ENCODE measurements at places on chromosomes 12 and 14.

DNA sequence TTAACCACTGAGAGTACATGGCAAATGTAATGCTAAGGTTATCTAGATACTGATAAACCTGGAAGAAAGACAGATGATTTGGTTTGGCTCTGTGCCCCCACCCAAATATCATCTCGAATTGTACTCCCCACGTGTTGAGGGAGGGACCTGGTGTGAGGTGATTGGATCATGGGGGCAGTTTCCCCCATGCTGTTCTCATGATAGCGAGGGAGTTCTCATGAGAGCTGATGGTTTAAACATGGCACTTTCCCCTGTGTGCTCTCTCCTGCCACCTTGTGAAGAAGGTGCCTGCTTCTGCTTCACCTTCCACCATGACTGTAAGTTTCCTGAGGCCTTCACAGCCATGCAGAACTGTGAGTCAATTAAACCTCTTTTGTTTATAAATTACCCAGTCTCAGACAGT, 14.2 kb downstream of the NOXRED1 start:
- peak; percentile 52 for DNase-seq

GRCh38 chr12:1282670-1283315, 291.8 kb downstream of the ERC1 start:
- no peak for DNase-seq

DNA sequence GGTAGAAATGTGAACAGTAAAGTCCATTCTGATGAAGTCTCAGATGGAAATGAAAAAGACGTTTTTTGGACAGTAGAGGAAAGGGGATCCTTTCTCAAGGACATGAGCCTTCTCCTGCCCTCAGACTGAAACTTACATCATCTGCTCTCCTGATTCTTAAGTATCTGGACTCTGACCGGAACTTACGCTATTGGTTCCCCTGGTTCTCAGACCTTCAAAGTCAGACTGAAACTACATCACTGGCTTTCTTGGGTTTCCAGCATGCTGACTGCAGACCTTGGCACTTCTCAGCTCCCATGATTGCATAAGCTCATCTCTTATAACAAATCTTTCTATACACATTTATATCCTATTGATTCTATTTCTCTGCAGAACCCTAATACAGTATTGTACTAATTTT, 291.0 kb downstream of the SNAPC1 start:
- DNase-seq: no peak

GRCh38 chr14:102729268-102729667, 48.0 kb upstream of the TRAF3 start:
- DNase-seq: no peak

GRCh38 chr12:9725213-9725870, 7.6 kb downstream of the CLECL1 start:
- no peak for DNase-seq

DNA sequence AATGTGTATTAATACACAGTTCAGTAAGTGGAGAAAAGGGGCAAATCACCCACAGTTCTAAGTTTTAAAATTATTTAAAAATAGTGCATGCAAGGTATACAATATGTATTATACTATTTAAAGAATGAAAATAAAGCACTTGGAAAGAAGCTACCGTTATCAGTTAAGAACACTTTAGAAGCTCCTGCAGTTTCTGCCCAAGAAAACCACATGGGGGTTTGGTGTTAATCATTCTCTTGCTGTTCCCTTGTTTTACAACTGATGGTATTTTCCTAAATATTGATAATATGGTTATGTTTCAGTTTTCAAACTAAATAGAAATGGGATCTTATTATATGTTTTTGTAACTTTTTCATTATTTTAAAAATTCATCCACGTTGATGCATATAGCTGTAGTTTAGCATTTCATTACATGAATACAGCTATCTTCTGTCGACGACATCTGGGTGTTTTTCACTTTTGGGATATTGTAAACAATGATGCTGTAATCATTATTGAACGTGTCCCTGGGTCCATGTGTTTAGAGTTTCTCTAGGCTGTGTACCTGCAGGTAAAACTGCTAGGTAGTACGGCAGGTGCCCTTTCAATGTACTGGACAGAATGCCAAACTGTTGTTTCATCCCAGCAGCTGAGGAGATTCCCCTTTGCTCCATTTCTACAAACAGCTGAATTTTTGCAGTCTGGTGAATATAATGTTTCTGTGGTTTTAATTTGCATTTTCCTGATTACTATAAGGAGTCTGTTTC, 64.1 kb downstream of the APPL2 start:
- DNase-seq: no peak

DNA sequence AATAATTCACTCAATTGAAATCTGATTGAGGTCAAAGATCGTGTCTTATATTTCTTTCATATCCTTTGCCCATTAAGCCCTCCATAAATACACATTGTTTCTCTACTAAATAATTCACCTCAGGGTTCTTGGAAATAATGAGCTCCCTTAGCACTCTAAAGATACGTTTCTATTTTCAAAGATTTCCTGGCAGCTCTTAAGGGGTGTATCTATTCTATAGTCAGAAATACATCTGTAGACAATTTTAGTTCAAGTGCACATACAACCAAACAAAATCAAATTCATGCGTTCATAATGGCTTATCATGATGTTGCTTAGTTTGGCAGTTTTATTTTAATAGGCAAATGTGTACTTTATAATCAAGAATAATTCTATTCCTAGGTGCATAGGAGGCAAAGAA, 361.1 kb upstream of the DDHD1 start:
- no peak for DNase-seq

DNA sequence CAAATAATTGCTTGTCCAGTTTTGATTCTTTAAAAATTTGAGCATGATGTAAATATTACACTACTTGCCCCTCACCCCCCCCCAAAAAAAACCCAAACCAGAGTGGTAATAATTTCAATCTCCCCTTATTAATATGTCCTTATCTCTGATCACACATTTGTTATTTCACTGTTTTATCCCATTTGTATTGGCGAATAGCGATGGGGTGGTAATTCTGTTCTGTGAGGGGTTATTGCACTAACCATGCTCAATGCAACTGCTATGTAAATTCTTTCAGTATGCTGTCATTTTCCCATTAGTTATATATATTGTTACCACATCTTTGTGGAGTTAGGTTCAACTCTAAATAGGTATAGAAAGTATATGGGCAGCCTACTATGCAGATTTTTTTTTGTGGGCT, 1.1 kb downstream of the RIMKLB start:
- DNase-seq: no peak

- DNase-seq: no peak
These were observed 87.3 kb downstream of the KSR2 start for GRCh38 chr12:117881517-117881916.

GRCh38 chr12:62170241-62170640, 90.0 kb upstream of the USP15 start:
- no peak for DNase-seq

DNA sequence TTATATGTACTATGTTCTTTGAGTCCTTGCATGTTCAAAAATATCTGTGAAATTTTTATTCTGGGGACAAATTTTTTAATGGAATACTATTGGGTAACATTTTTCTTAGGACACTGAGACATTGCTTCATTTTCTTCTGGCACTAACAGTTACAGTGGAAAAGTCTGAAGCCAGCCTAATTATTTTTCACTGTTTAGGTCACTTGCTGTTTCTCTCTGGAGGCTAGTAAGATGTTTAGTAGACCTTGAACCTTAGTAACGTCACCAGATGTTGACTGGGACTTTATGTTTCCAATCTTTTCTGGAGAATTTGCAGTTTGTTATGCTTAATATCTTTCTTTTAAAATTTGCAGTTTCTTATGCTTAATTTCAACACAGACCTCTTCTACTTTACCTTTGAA, 12.3 kb upstream of the EPYC start:
- no peak for DNase-seq

DNA sequence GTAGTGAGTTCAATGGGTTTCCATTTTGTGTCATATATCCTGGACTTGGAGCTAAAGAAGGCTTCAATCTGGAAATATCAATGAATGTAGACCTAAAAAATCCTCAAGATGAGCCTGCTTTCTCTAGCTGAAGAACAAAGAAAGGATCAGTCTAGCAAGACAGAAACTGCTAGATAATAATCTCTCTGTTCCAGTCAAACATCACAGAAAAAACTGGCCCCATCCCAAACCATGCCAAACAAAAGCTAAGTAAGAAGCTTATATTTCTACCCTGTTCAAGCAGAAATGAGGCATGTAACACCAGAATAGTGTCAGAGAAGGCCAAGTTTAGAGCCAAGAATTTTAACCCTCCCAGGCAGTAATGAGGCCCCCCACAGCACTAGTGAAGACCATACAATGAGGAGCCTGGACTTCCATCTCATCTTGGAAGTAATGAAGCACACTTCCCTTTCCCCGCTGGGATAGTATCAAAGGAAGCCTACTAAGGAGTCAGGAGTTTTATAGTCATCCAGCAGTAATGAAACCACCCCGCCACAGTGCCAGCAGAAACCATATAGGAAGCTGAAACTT, 95.8 kb downstream of the NELL2 start:
- no peak for DNase-seq

DNA sequence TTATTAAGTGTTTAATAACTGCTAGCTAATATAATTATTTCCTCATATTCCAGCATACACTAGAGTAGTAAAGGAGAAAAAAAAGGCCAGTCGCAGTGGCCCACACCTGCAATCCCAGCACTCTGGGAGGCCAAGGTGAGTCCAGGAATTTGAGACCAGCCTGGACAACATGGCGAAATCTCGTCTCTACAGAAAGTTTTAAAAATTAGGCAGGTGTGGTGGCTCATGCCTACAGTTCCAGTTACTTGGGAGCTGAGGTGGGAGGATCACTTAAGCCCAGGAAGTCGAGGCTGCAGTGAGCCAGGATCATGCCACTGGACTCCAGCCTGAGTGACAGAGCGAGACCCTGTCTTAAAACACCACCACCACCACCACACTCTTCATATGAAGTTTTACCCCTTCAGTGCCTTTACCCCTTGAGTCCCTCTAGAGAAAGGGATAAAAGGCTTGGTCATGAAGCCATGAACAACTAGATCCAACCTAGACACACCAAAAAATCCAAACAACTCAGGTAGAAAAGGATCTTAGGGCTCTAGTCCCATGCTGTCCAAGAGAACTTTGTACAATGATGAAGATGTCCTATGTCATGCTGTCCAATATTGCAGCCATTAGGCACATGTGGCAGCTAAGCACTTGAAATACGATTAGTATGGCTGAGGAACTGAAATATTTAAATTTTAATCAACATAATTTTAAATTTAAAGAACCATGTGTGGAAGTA, 29.6 kb downstream of the ATXN2 start:
- no peak for DNase-seq

GRCh38 chr14:94320243-94320642, 2.9 kb downstream of the SERPINA6 start:
- DNase-seq: no peak
